ENCODE measurements at places on chromosomes 5 and 9.

DNA sequence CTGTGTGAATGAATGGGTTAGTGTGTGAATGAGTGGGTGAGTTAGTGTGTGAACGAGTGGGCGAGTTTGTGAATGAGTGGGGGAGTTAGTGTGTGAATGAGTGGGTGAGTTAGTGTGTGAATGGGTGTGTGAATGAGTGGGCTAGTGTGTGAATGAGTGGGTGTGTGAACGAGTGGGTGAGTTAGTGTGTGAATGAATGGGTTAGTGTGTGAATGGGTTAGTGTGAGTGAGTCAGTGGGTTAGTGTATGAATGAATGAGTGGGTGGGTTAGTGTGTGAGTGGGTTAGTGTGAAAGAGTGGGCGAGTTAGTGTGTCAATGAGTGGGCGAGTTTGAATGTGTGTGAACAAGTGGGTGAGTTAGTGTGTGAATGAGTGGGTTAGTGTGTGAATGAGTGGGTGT lies 35.5 kb downstream of the NKD2 start:
- DNase-seq: no peak

- no peak for DNase-seq
These were observed 618.4 kb downstream of the CDH18 start for GRCh38 chr5:19369561-19369960.

GRCh38 chr5:20556115-20556763 lies 568.2 kb upstream of the CDH18 start:
- DNase-seq: no peak

GRCh38 chr5:154370119-154370518 lies 75.7 kb upstream of the SAP30L start:
- no peak for DNase-seq

- DNase-seq: no peak
These were observed 2.4 kb downstream of the CD180 start for GRCh38 chr5:67194166-67194565.

GRCh38 chr5:180804129-180804618 lies 1.6 kb upstream of the MGAT1 start:
- peak; percentile 50 for DNase-seq

- no peak for DNase-seq
These were observed 193.7 kb downstream of the TSSK1B start for GRCh38 chr5:113240951-113241726.

GRCh38 chr5:4976902-4977301 lies 163.2 kb upstream of the ADAMTS16 start:
- no peak for DNase-seq

DNA sequence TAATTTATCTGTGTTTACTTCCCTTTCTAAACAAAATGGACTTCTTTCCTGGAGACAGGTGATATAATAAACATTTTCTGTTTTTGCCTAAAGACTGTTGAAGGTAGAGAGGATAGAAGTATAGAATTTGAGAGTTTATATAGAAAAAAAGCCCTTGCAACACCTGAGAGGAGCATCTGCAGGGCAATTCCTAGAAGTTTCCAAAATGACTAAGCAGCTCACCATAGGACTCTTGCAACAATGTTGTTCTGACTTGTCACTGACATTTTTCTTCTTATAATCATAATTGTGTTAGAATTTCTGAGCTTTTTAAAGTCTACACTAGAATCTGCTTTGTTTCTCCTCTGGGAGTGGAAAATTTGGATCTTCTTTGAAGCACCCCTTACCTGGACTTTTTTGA lies 216.8 kb downstream of the TUSC1 start:
- DNase-seq: no peak
